ENCODE measurements at places on chromosomes 12 and 14. TPM values are rescaled to one million over a fixed set of nuclear protein-coding genes. Genes with fewer than 3 reads are reported as not detected.

TAS2R9 gene
- 0.13 TPM for total RNA-seq

KCNK10 gene
- not detected for total RNA-seq

PLA2G1B gene
- total RNA-seq, result not detected

HCAR3 gene
- not detected for total RNA-seq

RNASE4 gene
- 7.4 TPM for total RNA-seq

LGMN gene
- total RNA-seq, result 73.2 TPM

TSPAN11 gene
- 3.2 TPM for total RNA-seq

SSTR1 gene
- total RNA-seq, result 1.2 TPM

SLC6A12 gene
- not detected for total RNA-seq

RPL10L gene
- not detected for total RNA-seq

MGST1 gene
- 41.6 TPM for total RNA-seq

KNTC1 gene
- total RNA-seq, result 69.3 TPM

P2RX2 gene
- not detected for total RNA-seq

ASPG gene
- total RNA-seq, result not detected

RIPK3 gene
- 2.1 TPM for total RNA-seq

TDG gene
- total RNA-seq, result 46.0 TPM

SLC6A13 gene
- total RNA-seq, result not detected

TSFM gene
- total RNA-seq, result 27.5 TPM
